Suprapubic skin (tissue), 4 donors: ENCODE measurements at places on chromosomes 13 and 19.

DNA sequence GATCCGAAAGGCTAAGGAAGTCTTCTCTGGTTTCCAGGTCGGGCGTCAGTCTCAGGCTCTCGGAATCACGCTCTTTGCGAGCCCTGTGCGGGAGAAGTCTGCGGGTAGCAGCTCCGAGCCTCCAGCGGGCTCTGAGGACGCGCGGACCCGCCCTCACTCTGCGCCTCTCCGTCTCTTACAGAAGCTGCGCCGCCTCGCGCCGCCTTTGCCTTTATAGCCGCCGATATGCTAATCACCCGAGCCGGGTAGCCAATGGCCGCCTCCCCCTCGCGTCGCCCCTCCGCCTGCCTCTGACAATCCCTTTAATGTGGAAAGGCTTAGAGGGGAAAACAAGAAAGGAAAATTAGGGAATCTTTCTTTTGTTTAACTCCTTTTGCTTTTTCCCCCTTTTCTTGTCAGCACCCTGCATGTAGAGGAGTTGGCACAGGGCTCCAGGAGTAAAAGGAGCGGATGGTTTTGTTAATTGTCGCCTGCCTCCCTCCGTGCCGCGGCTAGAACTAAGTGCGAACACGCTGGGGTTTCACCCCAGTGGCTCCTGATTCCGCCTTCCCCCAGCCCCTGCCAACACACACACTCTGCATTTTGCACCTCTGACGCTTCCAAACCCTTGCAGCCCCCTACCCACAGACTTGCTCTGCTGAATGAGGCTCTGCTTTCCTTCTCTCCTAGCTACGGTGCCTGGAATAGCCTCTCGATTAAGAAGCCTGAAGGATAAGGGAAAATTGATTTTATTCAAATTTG is at the start of gene PCDH8:
Gene PCDH8, minus strand, starts transcription at position 186 of the 741 bp plus-strand sequence. CDS start 204 bp downstream, outside the sequence.
- no peak for DNase-seq
- H3K36me3 ChIP-seq = no peaks in the 10 kb centered on the region
- no peak within 1 kb of the TSS for H3K27ac ChIP-seq
- no peak within 1 kb of the TSS for H3K4me3 ChIP-seq
- peaks cover 51% of the 10 kb centered on the region for H3K4me1 ChIP-seq

- no peak overlapping the region for H3K27ac ChIP-seq
- H3K36me3 ChIP-seq = no peaks in the 10 kb centered on the region
- H3K4me1 ChIP-seq = no peaks in the 10 kb centered on the region
- no peak overlapping the region for H3K4me3 ChIP-seq
Measured at GRCh38 chr19:47865166-47865565, 6.1 kb downstream of the TPRX2 start.

GRCh38 chr13:47332149-47332548 is 435.3 kb upstream of the HTR2A start:
- H3K4me3 ChIP-seq = no peak overlapping the region
- no peak overlapping the region for H3K27ac ChIP-seq
- no peaks in the 10 kb centered on the region for H3K4me1 ChIP-seq

GRCh38 chr13:98944336-98944735 is 33.5 kb downstream of the DOCK9 start:
- no peaks in the 10 kb centered on the region for H3K27me3 ChIP-seq
- H3K4me3 ChIP-seq = no peak overlapping the region
- no peaks in the 10 kb centered on the region for H3K36me3 ChIP-seq
- no peak overlapping the region for H3K27ac ChIP-seq
